Substantia nigra (tissue), 51 donors: ENCODE measurements at places on chromosomes 1 and 21.
A peak's percentile ranks its signal among the peaks of the same experiment; 100 is the strongest.

DNA sequence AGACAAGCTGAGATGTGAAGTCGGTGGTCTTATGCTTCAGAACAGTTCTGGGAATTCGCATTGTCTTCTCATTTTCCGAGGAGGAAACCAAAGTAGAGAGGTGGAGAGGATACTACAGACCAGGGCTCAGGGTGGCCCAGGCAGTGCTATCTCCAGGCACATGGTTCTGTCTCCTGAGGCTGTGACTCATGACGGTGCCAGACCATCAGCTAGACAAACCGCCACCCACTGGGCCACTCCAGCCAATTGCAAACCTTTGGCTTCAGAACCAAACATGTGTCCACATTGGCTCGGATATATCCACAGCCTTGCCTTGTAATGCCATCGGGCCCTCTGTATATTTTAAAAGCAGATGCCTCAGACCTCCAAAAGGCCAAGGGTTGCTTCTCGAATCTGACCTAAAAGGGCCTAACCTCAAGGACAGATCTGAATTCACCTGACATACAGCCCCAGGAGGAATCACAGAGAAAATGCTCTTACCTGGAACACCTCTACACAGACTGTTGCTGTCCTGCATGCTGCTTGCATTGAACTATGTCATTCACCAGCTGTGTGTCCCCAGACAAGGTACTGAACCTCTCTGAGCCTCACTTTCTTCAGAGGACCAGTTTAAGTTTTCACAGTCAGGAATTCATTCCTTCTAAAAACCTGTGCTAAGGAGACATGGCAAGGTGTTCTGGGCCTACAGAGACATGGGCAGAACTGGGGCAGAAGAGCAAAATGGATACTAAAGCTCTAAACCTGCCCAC, 224.9 kb upstream of the JUN start:
- DNase-seq, result no peak

DNA sequence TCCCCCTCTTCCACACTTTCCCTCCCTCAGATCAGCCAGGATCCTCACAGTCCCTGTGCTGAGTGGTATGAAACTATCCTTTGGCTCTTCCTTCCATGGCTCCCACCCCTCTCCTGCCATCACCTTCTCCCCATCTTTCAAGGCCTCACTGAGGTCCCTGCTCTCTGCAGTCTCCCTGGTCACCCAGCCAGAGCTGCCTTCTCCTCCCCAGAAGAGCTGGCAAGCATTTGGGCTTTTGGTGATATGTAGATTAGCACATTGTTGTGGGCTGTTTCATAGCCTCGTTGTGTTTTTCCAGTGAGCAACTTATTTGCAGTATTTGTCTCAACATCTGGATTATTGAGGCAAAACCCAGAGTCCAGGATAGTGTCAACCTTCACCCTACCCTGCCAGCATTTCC, 2.2 kb downstream of the CSF1 start:
- no peak for DNase-seq

DNA sequence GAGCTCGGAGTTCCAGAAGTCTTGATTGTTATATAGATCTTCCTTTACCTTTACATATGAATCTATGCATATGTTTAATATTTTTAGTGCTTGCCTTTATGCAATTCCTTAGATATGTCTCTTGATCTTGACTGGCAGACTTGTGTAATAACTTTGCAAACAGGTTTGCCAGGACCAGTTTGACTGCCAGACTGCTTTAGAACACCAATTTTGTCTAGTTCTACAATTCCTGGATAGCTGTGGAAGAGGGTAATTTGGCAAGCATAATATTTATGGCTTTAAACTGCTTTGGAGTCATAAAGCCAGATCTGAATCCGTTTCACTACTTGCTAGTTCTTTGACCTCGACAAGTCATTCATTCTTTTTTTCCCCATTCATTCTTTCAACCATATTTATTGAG, 250.0 kb downstream of the FAF1 start:
- no peak for DNase-seq

DNA sequence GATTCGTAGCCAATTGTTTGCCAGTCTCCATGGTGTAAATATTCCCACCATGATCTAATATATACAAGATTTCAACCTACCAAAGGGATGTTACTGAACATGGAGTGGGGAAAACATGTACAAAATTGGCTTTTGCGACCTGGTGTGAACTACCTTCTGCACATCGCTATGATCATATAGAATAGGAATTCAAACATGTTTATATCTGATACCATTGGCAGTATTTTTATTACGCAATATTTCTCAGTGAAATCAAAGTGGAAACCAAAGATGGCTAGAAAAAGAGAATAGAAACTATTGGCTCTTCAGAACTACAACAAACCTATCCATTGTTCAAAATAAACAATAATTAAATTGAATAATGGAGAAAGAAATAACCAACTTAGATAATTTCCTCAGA, 285.1 kb downstream of the TPR start:
- no peak for DNase-seq

GRCh38 chr21:39153373-39153772, 29.9 kb downstream of the PSMG1 start:
- DNase-seq, result no peak

- no peak for DNase-seq
Measured at GRCh38 chr1:197464044-197464443, 196.0 kb downstream of the CRB1 start.

- no peak for DNase-seq
Measured at GRCh38 chr1:100545855-100546254, 7.9 kb downstream of the GPR88 start.

- DNase-seq, result peak; percentile 42
Measured at GRCh38 chr1:1185101-1185765, 11.6 kb downstream of the TTLL10 start.

GRCh38 chr1:1348420-1349255, 580 bp downstream of the DVL1 start:
- DNase-seq, result no peak

DNA sequence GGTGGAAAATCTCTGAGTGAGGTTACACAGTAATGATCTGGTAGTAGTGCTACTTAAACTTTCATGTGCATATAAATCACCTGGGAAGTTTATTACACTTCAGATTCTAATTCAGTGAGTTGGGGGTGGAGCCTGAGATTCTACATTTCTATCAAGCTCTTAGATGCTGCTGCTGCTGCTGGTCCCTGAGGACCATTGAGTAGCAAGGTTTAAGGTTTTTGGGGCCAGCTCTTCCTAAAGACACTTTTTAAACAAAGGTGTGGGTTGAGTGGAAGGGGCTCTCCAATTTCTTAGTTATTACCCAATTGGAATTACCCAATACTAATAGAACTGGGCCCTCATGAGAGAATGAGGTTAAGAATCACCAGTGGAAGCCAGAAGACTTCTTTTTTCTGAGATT, 29.5 kb downstream of the KCNA3 start:
- DNase-seq, result no peak

DNA sequence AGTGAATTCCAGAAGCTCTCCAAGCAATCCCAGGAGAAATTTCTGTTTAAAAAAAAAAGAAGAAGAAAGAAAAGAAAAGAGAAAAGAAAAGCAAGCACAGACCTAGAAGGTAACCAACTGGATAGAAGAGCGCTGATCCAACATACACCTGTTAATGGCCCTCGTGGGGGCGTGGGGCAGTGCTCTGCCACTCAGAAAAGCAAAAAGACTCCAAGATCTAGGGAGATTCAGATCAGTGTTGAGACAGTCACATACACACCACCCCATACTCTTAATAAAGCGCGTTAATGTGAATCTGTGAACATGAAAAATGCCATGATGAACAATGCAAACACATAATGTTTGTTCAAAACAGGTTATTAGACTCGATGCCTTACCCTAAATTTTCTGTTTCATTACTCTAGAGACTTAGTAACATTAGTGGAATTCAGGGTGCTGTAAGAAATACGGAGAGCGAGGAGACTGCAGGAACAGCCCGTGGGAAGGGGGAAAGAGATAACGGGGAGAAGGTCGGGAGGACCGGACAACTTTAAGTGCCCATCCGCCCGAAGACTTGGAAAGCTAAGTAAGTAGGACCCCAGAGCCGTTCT, 406 bp downstream of the NME7 start:
- DNase-seq, result no peak

DNA sequence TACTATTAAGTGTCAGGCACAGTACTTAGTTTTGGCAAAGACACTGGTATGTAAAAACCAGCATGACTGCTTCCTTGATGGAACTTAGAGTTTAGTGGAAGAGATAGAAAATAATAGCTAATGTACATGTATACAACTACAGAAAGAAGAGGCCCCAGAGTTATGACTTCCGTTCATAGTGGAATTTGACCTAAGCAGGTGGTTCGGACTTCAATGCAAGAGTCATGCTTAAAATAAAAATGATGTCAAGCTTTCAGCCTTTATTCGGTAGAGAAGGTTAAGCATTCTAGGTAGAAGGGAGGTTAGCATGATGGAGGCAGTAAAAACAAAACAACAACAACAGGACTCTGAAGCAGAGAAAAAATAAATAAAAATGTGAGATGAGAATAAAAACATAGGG, 165.9 kb downstream of the KCNT2 start:
- no peak for DNase-seq

DNA sequence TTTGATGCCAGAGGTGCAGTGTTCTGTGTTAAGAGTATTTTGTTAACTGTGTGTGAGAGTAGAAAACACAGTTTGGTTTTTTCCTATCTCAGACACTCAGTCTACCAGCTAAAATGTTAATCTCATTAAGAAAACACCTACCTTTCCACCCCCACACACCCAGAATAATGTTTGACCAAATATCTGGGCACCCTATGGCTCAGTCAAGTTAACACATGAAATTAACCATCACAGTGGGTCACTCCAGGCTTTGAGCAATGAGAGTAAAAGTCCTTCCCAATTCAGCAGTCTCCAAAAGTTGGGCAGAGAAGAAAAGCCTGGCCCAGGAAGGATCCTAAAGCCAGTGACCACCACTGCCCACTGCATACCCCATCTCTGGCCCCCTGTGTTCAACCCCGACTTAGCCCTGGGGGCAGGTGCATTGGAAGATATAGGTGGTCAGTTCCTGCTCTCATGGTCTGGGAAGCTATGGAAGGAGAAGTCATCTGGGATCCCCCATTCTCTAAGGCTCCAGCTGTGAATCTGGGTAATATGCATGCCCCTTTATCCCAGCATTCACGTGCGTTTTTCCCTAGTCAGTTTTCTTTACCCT, 50.2 kb upstream of the CSF3R start:
- DNase-seq, result no peak

DNA sequence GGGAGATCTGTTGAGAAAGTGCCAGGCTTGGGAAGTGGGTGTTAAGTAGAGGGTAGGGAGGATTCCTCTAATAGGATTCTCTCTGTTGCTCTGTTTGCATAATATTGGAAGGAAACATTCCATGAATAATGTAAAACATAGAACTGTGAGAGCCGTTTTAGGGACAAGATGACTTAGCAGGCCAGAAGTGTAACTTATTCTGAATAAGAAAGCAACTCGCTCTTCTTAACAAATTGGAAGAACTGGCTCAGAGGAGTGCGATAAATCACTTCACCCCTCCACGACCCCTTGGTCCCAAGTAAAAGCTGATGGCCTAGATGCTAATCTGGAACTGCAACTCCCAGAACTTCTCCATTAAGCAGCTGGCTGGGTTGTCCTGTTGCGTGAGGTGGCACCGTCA, 19.1 kb downstream of the SIM2 start:
- no peak for DNase-seq

DNA sequence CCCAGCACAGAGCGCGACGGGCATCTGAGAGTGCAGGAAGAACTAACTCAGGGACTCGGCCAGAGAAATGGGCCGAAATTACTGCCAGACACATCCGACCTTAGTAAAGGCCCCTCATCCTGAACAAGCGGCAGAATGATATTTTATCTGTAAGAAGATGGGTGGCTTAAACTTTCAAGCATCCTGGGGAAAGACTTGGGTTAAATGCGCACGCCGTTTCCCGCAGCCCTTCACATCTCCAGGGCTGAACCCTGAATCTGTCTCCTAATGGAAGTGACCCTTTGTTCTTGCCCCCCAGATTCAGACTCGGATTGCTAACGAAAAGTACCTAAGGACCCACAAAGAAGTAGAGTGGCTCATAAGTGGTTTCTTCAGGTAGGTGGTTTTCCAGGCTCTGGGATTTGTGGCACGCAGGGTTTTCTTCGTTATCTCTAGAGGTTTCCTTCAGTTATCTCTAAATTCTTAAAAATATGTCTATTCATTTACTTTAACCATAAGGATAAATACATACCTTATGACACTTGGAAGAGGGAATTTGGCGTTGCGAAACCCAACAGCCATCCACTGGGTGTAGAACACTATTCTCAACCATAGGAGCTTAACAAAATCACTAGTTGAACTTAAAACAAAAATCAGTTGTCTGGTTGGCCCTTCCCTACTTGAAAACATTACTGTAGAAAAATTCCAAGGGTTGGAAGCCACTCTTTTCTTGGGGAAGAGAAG, 627 bp downstream of the RIIAD1 start:
- no peak for DNase-seq

DNA sequence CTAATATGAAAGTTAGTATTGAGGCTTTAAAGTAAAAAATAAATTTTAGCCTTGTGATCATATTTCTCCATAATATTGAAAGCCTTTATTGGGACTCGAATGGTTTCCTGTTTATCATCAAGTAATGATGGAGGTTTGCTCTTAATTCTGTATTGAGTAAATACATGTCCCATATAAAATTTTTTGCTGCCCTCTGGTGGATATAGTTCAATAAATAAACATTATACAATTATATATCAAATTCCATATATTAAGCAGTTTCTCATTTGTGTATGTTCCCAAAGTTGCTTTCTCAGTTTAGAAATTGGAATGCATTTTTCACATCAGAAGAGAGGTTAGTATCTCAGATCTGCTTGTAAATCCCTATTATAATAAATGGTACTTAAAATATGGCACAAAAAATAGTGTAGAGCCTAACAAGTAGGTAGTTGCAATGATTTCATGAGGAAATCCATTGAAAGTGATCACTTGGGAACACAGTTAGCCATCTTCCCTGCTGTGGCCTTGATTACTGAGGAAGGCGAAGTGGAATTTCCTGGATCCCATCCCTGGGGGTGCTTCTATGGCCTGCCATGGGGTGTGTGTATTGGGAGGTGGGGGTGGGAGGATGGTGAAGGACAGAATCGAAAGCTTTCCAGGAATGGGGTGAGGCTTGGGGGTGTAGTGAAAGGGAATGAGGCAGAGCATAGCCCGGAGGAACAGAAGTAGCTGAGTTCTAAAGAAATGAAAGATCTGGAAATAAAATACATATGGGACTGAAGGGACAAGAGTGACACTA, 84.1 kb upstream of the C21orf91 start:
- DNase-seq, result no peak

GRCh38 chr21:14543983-14544382, 2.1 kb downstream of the SAMSN1 start:
- DNase-seq, result no peak

- no peak for DNase-seq
Measured at GRCh38 chr1:205763980-205764379, 11.3 kb downstream of the RAB29 start.

- DNase-seq, result no peak
Measured at GRCh38 chr1:117128323-117129079, 7.0 kb upstream of the TRIM45 start.

- DNase-seq, result peak; percentile 13
Measured at GRCh38 chr1:170586321-170587252, 54.6 kb downstream of the GORAB start.

DNA sequence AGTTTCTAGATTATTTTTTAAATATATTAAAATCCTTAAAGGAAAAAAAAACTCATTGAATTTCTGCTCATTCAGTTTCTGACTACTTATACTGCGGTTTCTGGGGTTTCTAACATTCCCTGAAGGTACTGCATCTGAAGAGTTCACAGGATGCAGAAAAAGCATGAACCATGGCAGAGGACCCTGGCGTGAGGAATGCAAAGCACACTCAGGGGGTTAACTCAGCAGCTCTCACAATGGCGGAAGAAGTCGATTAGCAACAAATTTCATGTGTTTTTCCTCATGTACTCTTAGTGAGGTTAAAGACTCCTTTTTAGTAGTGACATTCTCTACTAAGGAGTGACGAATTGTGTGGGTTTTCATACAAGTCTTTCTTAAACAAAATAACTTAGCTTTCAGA, 975.6 kb downstream of the NCAM2 start:
- no peak for DNase-seq
